ENCODE measurements at places on chromosomes 5 and 9.

DNA sequence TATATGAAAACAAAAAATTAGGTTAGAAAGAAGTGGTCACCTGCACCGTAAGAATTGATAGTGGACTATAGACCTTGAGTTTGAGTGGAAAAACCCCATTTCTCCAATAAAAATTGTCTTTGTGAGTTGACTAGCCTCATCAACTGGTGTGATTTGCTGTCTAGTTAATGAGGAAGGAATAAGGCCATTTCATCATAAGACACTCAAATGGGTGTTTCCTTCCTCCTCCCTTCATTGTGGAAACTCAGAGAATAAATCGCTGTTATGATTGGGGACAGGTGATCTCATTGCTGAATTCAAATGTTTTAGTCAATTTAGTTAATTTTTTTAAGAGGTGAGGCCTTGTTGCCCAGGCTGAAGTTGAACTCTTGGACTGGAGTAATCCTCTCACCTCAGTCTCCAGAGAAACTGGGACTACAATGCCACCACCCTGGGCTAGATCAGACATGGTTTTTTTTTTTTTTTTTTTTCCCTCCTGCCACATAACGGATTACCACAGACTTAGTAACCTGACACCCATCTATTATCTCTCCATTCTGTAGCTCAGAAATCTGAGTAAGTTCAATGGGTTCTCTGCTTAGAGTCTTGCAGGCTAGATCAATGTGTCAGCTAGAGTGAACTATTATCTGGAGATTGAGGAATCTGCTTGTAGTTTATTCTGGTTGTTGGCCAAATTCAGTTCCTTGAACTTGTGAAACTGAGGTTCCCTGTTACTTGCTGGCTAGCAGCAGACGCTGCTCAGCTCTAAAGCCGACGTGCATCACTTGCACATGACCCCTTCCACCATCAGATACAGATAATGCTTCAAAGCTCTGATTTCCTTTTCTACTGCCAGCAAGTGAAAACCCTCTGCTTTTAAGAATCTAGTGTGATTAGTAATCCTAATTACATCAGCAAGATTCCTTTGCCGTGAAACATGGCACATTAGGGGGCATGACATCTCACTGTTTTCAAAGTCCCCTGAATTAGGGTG is 663.8 kb upstream of the CDH9 start:
- DNase-seq = peak; percentile 12

DNA sequence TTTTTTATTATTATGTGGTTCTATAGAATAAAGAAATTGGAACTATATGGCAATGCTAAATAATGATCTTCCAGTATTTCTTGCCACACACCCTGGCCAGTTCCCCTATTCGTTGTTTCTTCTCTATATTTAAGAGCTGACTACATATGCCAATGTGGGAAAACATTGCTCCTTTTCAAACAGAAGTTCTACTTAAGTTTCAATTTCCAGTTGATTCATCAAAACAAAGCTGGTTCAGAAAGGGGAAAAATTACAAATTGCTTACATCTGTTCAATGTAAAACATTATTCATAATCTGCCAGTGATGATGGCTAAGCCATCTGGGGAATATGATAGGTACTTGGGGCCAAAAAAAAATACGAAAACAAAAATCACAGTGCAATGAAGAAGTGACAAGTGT is 76.9 kb downstream of the ST8SIA4 start:
- DNase-seq = no peak

DNA sequence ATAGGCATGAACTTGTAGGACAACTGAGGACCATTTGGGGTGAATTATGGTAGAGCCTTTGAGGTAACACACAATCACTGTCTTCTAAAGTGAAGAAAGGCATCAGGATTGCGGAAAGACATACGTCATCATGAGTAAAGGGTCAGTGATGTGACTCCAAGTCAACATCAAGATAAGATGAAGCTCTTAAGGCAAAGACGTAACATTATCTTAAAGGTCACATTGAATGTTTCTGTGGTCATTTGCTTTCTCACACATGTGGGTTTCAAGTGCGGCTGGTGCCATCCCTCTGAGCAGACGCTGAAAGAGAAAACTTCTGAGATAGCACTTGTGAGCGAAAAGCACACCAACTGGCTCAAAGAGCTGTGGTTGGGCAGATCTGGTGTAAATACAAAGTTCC is 63.3 kb upstream of the GRAMD2B start:
- DNase-seq = no peak

- peak; percentile 15 for DNase-seq
These were observed 531.5 kb downstream of the CSNK1G3 start for GRCh38 chr5:124043456-124043855.

GRCh38 chr5:136028782-136029742 is at the start of gene TGFBI:
TSS of gene TGFBI (plus strand) at chr5:136028988. CDS start at chr5:136029056, 68 bp downstream.
- DNase-seq = peak; percentile 74

DNA sequence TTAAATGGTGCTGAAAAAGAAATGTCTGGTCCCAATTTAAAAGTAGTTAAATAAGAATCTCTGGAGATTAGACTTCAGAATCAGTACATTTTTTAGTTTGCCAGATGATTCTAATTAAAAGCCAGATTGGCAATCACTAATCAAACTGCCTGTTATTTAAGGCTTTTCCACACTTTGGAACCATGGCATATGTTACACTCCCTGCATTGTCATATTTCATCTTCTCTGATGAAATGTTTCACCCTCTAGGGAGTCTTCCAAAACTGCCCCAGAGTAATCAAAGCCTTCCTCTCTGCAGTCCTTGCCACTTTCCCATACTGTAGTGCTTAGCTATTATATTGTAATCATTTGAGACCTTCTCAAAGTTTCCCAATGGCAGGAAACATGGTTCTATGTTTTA is 17.5 kb upstream of the OR13C9 start:
- no peak for DNase-seq

DNA sequence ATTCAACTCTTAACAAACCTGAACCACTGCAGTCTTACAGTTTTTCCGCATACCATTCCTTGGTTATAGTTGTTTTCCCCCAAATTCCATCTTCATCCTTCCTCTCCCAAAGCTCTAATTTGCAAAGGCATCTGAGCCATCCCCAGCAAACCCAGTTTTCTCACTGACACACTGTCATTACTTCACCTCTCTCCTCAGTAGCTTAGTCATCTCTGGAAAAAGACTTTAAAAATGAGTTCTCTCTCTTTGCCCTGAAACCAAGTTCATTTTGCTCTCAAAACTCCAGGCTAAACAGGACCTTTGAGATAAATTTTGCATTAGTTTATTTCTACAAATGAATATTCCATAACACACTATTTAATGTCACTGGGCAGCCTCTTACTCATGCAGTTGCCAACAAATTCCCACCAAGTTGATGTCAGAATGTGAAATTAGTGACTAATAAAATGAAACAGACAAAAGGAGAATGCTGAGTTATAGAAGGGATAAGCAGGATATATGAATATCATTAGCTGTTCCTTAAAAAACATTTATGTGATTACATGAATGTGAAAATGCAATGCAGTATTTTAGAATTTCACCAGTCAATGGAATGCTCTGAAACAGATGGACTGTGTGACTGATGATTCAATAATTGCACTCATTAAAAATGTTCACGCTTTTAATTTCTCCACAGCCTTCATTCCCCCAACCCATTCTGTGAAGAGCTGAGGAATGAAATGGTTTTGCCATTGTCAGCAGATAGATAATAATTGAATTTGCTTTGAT is 107.4 kb upstream of the DMAC1 start:
- DNase-seq = no peak

GRCh38 chr5:122165559-122166078 is 36.3 kb downstream of the ZNF474 start:
- peak; percentile 52 for DNase-seq

GRCh38 chr9:129570450-129571297 is 50.2 kb downstream of the C9orf50 start:
- no peak for DNase-seq

GRCh38 chr5:54547711-54548250 is 30.2 kb downstream of the SNX18 start:
- DNase-seq = no peak

DNA sequence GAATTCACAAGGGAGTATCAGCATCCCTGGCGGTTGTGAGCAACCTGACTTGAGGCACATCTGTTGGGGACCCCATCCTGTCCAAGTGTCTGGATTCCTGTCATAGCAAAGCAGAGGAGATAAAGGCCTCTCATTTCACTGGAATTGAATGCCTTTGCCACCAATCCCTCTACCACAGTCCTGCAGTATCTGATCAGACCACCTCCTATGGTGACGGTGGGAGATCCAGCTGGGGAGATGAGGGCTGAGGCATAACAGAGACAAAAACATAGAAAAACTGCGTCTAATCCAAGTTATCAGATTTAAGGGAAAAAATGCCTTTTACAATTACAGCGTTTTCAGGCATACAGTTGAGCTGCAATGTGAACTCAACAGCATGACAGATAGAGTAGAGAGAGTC is 160.7 kb upstream of the TRPC7 start:
- no peak for DNase-seq
